ENCODE measurements at places on chromosomes 6 and 20.

GRCh38 chr20:50314678-50315335 lies 124.2 kb downstream of the CEBPB start:
- no peak for DNase-seq

GRCh38 chr6:1089859-1090258 lies 222.0 kb upstream of the FOXQ1 start:
- no peak for DNase-seq

GRCh38 chr20:5488823-5489222 lies 172.1 kb upstream of the PROKR2 start:
- no peak for DNase-seq

- no peak for DNase-seq
These were observed 11.3 kb upstream of the ABRACL start for GRCh38 chr6:139017227-139017626.

DNA sequence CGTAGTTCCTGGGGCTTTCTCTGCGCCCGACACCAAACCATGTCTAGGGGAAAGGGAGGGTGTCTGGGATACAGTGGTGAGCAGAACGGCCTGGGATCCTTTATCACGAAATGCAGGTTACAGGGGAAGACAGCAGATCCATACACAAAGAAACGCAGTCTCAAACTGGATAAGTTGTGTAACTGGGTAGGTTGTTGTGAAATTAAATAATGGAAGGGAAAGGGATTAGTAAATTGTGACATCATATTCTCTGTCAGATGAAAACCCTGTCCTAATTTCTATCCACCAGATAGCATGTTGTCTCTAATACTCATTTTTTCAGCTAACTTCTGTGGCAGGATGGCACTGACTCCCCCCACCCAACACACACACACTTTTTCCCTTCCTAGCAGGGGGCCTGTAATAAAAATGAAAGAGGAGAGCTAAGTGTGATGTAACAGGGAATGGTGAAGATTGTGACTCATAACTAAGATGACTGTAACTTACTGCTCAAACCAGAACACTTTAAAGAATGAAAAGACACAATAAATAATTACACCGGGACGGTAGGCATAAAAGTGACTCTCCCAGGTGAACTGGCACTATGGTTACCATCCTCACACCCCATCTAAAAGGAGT lies 769 bp upstream of the TRPC4AP start:
- DNase-seq, result no peak

DNA sequence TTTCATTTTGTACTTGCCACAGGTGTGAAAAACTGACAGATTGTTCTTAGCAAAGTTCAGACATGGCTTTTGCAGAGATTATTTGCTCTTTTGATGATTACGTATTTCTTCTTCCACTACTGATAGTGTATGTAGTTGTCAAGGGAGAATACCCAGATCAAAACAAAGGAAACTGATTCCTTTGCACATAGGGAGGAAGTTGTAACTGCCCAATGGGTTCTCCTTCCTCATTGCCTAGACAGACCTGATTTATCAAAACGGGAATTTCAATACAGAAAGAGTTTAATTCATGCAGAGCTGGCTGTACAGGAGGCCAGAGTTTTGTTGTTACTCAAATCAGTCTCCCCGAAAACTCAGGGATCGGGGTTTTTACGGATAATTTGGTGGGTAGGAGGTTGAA lies 214.7 kb downstream of the BCAS1 start:
- no peak for DNase-seq

- no peak for DNase-seq
These were observed 315.0 kb downstream of the GMDS start for GRCh38 chr6:1930356-1930755.

GRCh38 chr6:16539086-16539931 lies 222.0 kb downstream of the ATXN1 start:
- no peak for DNase-seq

DNA sequence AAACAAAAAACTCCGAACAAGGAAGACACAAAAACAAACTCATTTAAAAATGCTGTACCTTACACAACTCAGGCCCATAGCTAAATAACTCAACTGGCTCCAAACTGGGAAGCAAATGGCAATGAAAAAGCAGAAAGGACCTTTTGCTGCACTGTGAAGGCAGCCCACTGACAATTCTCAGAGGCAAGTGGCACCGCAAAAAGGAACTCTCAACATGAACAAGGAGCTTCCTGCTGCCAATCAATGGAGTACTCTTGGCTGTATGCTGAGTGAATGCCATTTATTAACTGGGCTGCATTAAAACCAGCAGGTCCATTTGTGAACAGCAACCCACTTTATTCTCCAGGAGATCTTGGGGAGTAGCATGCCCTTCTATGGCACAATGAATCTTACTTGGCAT lies 209.9 kb downstream of the PTPRK start:
- DNase-seq, result no peak

- no peak for DNase-seq
These were observed 35.8 kb downstream of the GRIK2 start for GRCh38 chr6:101429270-101429669.

GRCh38 chr20:51529758-51530157 lies 12.8 kb downstream of the NFATC2 start:
- no peak for DNase-seq

GRCh38 chr20:38563802-38564431 lies 17.1 kb upstream of the ADIG start:
- DNase-seq, result no peak

DNA sequence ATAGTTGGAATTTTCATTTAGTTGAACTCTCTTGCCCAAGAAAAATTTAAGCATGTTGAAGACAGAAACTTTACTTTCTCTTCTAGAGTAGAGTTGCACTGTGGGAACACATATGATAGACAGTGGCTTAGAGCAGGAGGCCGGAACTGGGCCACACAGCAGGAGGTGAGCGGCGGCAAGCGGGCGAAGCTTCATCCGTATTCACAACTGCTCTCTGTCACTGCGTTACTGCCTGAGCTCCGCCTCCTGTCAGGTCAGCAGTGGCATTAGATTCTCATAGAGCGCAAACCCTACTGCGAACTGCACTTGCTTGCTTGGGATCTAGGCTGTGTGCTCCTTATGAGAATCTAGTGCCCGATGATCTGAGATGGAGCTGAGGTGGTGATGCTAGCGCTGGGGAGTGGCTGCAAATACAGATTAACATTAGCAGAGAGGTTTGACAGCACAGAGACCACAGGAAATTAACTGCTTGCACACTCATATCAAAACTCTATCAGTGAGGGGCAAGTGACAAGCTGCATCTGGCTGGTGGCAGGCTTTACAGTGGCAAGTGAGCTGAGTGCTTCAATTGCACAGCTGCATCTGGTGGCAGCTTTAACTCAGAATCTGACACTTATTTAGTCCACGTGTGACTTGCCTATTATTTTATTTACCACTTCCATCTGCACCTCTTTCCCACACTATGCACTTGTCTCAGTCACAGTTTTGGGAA lies 174.9 kb upstream of the C6orf118 start:
- peak; percentile 3 for DNase-seq

DNA sequence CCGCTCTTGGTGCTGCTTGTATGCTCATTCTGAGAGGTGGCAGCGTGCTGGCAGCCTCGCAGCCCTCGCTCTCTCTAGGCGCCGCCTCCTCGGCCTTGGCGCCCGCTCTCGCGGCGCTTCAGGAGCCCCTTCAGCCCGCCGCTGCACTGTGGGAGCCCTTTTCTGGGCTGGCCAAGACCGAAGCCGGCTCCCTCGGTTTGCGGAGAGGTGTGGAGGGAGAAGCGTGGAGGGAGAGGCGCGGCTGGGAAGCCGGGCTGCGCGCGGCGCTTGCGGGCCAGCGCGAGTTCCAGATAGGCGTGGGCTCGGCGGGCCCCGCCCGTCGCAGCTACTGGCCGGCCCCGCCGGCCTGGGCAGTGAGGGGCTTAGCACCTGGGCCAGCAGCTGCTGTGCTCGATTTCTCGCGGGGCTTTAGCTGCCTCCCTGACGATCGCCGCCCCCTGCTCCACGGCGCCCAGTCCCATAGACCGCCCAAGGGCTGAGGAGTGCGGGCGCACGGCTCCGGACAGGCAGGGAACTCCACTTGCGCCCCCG lies 19.5 kb upstream of the FAM8A1 start:
- DNase-seq, result peak; percentile 70

DNA sequence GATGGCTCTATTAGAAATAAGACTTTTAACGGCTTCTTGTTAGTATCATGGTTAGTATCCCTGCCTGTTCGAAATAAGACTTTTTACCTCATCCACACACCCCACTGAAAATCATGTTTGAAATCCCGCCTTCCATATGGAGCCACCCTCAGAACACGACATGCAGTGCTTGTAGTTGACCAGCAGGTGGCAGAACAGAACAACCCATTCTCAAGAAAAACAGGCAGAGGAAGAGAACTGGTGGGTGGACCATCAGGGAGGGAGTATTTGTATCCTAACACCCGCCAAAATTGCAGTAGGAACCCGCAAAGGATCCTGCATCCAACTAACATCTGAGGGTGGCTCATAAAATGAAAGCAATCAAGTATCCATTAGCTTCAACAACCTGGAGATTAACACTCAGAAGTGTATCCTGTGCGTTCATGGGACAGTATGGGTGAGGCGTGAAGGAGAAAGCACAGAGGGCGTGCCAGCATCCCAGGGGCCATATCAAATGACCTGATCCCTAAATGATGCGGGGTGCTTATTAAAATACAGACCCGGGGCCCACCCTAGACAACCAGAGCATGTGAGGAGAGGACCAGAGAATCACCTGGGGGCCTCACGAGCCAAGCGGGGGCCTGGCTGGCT lies 89.6 kb upstream of the NHSL1 start:
- DNase-seq, result peak; percentile 87

DNA sequence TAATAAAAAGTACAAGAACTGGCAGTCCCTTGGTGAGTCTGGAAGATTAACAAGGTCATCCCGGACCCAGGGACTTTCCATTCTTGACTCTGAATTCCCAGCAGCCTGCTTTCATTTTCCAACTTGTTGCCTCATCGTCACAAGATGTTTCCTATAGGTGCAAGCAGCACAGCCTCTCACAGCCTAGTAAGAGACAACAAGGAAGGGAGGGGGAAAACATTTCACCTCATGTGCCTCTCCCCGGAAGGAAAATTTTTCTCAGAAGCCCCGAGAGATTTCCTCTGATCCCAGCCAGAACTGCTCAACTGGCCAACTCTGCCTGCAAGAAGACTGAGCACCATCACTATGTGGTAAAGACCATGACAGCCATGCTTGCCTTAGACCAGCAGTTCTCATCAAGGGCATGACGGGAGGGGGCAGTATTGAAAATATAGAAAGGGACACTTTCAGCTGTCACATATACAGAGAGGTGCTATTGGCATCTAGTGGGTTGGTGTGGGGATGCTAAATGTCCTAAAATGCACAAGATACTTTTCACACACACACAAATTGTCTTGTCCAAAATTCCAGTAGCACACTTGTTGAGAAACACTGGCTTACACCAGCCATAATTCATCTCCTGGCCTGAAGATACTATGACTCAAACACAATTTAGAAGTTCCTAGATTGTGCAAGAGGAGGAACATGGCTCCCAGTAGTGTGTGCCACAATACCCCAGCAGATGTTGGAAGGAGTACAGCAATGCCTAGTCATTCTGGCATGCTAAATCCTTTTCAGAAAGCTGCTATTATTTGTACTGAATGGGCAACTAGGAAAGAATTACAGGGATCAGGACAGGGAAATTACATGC lies 10.8 kb upstream of the WTAP start:
- peak; percentile 23 for DNase-seq

GRCh38 chr20:8940326-8940725 lies 128.6 kb upstream of the PLCB4 start:
- no peak for DNase-seq

GRCh38 chr20:13249118-13249797 lies 28.2 kb downstream of the ISM1 start:
- DNase-seq, result no peak

DNA sequence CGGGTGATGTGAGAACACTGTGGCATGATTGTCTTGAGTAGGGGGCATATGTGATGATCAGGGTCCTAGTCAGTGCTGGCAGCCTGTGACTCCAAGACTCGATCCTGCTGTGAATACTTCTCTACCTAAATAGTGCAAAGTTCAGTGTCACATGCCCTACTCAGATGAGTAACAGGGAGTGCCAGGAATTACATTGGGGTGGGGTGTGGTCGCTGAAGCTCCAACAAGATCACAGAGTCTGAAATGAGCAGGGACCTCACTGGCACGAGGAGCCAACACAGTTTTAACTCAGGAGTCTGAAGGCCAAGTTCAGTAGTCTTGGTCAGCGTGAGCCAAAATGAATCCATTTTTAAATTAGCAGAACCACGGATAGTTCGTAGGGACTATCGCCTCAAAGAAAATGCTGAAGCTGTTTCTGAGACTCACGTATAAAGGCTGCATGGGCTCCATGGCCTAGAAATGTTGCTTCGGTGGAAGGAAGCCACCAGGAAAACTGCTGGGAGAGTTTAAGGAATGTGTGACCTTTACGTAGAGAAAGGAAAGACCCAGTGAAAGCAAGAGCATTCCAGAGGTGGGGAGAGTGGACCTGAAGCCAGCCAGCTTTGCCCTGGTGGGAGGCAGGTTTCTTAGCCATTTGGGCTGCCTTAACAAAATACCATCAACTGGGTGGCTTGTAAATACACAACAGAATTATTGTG lies 72.2 kb downstream of the RPP40 start:
- no peak for DNase-seq

DNA sequence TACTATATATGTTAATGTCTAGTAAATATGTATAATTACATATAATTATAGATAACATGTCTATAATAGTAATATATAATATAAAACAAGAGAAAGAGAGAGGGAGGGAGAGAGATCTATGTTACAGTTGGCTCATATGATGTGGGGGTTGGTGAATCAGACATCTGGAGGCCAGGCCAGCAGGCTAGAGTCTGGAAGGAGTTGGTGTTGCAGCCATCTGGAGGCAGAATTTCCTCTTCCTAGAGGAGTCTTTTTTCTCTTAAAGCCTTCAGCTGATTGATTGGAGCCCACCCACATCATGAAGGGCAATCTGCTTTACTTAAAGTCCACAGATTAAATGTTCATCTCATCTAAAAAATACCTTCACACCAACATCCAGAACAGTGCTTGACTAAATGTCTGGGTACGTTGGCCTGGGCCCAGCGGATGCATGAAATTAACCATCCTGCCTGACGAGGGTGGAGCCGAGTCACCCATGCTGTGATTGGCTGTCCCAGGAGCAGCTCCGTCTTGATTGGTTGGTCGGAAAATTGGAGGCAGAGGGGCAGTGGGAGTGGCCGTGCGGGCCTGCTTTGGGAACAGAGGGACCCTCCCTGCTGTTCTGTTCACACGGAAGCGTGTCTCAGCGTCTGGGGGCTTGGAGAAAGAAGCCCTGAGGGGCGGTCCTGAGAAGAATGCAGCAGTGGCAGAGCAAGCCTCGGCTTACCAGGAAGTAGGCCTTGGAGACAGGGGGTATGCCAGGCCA lies 392.4 kb downstream of the QKI start:
- peak; percentile 93 for DNase-seq
